ENCODE measurements at places on chromosomes 2 and 18.

GRCh38 chr18:25517881-25518715, 166.1 kb upstream of the ZNF521 start:
- no peak for DNase-seq

DNA sequence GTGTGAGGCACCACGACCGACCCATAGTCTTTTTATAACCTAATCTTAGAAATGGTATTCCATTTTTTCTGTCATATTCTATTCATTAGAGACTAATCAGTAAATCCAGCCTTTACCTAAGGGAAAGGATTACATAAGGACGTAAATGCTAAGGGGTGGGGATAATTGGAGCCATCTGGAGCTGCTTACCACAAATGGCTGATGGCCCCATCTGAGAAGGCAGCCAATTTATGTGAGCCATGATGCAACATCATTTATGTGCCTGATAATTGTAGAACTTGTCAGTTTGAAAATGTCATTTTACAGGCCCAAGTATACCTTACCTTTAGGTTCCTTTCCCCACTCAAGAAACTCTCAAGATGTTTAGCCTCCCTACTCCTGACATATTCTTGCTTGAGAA, 44.0 kb downstream of the ARHGEF33 start:
- DNase-seq, result no peak

- no peak for DNase-seq
Observed at GRCh38 chr18:36302676-36303075, 5.2 kb downstream of the FHOD3 start.

DNA sequence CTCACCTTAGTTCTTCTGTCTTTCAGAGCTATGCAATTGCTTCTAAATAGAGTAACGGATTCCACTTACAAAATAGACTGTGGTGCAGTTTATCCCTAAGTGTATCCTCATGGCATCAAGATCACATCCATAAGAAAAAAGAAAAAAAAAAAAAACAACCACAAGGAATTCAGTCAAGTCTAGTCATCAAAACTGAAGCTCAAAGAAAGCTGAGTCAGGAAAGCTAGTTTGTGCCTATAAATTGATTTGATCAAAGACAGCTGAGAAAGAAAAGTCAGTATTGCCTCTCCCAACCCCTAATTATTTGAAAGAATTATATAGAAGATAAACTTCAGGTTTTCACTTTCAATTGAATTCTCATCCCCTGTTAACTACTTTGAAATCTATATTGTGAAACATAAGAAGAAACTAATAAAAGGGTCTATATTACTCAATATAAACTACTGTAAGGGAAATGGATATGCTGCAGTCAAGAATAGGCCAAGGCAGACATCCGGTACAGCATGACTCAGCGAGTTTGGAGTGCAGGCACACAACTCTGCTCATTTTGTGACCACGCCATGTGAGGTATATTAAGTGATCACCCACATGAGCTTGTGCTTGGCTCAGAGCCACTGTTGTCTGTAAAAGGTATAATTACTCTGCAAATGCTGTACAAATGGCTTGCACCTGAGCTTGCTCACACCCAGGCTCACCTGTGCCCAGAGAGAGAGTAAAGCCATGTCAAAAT, 568.1 kb upstream of the CRIM1 start:
- no peak for DNase-seq

Measured in stimulated activated CD4-positive, alpha-beta T cell treated with anti-CD3 and anti-CD28 coated beads, Interleukin-4, amount 100 ng/mL, for 48 hours (primary cell).